ENCODE measurements at places on chromosomes 7 and 10. TPM values are rescaled to one million over a fixed set of nuclear protein-coding genes. Genes with fewer than 3 reads are reported as not detected.

DNAH11 gene
- 0.77 TPM for polyA plus RNA-seq

SMIM30 gene
- polyA plus RNA-seq, result 46.5 TPM

CFAP70 gene
- polyA plus RNA-seq, result 1.9 TPM

GRCh38 chr7:51082940-51083533, 233.6 kb downstream of the COBL start:
- DNase-seq, result no peak

DNA sequence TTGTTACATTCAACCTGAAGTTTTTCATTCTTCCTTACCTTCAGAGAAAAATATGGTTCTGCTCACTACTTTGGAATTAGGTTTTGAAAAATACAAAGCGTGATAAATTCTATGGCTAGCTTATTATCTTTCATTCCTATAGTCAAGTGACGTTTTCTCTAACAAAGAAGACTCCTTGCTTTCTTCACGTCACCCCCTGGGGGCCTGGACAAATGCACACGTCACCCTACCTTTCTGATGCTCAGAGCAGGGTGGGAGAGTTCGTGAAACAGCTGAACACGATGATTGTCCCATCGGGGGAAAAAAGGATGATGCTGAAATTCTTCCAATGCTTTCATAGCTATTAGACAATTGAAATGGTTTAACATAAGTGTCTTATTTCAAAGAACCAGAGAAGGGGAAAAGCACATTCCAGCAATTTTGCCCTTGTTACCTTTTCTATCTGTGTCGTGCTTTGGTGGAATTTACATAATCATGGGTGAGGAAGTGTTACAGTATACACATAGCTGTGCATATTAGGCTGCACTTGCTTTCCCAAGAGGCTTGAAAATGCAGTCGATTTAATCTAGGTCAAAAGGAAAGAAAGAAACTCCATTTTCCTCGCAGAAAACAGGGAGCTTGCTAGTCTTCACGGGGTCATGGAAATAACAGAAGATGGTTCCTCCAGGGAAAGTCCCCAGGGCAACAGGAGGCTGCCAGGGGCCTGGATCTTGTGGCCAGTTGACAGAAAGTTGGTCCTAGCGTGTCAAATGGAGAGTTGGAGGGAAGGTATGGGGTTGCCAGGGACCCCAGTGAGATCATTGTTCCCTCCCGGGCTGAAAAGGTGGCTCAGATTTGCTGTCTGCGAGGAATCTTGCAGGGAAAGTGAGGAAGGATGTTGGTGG, 189.2 kb downstream of the CELF2 start:
- no peak for DNase-seq

DNA sequence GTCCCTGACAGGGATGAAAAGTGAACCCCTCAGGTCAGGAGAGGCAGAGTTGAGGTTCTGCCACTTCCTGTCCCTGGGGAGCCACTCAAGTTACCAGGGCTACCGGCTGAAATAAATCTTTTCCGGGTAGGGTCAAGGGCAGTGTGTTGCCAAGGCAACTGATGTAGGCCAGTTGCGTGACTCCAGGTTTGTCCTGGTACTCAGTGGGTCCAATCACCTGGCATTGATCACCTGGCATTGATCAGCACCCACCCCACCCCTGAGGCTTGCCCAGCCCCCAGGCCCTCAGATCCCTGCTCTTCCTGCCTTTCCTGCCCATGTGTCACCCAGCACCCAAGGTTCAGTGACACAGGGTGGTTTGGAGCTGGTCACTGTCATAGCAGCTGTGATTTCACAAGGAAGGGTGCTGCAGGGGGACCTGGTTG, 5.9 kb downstream of the SAP25 start:
- DNase-seq, result peak; percentile 29

DNA sequence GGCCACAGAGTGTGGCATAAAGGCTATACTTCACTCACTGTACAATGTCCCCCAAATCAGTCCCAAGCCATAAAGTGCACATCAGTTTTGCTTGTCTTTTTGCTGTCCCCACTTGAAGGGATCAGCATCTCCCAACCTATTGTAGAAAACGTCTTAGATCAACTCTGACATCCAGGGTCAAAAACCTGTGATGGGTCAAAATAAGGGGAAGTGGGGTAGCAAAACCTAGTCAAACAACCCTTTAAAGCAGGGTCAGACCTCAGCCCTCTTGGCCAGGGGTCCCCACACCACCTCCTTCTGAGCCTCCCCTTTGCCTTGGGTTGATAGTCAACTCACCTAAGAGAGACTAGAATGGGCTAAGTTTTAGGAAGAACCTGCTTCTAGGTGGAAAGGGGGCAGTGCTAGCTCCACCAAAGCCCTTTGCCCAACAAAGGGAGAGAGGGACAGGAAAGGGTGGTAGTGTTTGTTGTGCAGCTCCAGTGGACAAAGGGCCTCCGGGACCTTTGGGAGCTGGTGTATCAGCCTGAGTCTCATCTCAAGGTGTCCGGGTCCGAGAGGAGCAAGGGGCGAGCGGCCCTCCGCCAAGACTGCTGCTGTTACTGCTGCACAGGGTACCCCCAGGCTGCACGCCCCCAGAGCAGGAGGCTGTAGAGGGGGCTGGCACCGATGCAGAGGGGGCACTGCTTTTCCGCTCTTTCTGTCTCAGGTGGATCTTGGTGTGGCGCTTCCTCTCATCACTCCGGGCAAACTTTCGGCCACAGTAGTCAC, 3.3 kb downstream of the EGR2 start:
- DNase-seq, result no peak

- DNase-seq, result no peak
These were observed 27.9 kb upstream of the PPP2R2D start for GRCh38 chr10:131872827-131873375.

GRCh38 chr10:3813267-3813666, 28.3 kb upstream of the KLF6 start:
- no peak for DNase-seq

DNA sequence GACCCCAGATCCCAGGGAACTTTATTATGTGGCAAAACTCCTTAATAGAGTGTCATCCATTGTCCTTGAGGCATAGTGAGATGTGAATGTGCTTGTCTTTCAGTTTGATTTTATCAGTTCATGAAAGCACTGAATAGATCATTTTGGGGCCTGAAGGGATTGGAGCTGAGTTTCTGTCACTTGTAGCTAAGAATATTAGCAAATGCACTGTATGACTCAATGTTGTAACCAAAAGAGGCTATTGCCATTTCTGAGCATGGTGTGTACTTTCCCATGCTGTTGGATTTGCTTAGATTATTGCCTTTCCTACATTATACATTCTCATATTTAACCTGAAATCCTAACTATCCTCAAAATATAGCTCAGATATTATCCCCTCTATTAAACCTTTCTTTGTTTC, 130.4 kb downstream of the PRKG1 start:
- no peak for DNase-seq

DNA sequence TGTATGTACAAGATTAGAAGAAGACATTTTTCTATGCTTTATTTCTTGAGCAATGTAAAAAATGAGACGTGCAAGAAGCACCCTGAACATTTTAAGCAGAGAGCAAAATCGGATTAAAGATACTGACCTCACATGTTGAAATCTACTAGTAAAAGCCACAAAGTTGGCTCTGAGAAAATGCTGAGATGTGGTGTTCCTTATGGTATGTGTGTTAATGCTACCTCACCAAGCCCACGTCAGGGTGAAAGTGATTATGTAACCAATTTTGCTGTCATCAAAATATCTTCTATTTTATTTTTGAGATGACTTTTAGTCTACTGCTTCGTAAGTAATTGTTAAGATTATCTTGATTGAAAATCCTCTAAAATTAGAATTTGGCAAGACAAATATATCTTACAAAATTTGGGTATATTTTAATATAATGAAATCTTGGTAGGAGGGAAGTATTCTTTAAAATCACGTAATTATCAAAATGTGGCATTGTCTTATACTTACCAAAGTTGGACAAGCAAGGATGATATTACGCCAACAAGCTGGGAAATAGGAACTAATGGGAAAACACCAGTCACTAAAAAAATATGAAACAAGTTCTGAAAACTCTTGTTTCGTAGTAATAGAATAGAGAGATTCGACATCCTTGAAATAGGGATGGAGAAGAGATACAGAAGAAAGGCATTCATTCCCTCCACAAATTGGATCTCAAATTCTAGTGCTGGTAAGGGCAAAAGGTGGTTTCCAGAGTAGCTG, 5.8 kb downstream of the ADO start:
- DNase-seq, result no peak

- DNase-seq, result no peak
These were observed 47.8 kb downstream of the CDHR3 start for GRCh38 chr7:106010866-106011265.

- no peak for DNase-seq
These were observed 42.5 kb upstream of the LCOR start for GRCh38 chr10:96789571-96790108.
